ENCODE measurements at places on chromosomes 4 and X.

DNA sequence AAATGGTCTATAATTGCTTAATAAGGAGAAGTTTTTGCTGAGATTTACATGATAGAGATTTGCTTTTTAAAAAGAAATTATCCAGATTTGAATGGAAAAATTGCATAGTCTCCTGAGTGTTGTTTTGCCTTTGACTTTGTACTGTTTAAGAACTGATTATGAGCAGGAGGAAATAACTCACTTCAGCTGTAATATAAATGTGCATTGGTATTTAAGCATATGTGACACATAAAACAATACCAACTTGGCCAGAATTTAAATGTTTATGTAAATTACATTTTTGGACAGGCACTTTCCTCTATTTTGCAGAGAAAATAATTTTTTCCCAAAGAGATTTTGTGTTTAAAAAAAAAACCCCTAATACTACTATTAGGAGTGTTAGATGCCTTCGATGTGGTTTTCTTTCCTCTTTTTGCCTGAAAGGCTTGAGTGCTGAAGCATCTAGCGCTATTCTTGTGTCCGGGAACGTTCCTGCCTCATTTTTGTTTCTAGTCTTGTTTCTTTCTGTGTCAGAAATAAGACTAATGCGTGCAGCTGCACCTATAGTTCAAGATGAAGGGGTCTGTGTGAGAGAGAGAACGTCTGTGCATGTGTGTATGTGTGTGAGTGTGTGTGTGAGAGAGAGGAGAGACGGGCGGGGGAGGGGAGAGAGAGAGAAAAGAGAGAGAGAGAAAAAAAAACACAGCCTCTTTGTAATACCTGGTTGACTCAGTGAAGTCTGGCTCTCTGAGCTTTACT, 60.8 kb downstream of the TBL1X start:
- DNase-seq: no peak

GRCh38 chr4:183657564-183657963, 1.4 kb downstream of the RWDD4 start:
- DNase-seq: no peak

DNA sequence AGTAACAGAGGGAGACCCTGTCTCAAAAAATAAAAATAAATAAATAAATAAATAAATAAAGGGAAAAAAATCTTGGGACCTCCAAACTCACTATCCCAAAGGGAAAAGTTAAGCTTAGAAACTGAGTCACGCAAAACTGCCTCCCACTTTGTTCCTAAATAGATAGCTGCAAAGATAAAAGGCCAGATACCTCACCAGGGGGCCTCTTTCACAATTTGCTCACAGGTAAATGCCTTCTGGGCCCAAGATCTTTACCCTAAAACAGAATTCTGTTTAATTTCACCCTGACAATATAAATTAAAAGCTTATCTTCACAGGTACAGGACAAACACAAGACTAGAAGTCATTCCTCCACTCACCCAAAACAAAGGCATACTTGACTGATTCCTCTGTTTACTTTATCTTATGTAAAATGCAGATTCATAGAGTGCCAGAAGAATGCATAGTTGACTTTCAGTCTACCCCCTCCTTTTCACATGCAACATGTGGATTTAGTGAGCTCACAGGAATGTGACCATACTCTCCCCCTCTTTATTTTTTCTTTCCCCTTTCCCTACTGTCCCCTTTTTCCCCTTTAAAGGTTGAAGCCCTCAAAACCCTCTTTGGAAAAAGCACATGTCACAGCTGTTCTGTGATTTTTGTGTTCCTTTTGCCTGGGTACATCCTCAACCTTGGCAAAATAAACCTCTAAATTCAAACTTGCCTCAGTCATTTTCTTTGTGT, 23.4 kb downstream of the ELF2 start:
- DNase-seq: no peak

DNA sequence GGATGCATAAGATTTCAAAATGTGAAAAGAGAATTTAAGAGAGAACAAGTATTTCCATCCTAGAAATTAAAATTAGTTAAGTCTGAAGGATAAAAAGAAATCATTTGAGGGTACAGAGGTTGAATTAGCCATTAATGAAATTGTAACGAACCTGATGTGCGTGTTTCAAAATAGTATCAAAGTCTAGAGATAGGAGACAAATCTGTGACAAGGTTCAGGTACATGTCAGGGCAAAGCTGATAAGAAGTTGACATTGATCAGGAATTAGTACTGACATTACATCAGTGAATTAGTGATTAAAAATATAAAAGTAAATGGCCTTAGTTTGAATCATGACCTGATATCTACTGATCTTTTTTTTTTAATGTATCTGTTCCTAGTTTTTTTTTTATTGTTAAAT, 62.3 kb downstream of the UGT2B10 start:
- DNase-seq: no peak

GRCh38 chr4:119087121-119087520, 48.5 kb upstream of the MYOZ2 start:
- no peak for DNase-seq

DNA sequence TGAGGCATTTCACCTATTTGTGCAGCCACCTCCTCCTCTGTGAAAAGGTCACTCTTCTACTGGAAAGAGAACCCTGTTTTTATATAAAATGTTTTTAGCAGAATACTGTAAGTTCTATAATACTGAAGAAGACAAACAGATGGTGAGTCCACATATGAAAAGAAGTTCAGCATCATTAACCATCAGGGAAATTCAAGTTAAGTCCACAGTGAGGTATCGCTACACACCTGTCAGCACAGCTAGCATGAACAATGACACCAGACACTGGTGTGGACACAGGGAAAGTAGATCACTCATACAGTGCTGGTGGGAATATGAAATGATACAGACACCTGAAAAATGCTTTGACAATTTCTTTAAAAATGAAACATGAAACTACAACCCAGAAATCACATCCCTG, 133.0 kb downstream of the MAD2L1 start:
- DNase-seq: no peak

GRCh38 chrX:6965729-6966128, 181.8 kb upstream of the STS start:
- no peak for DNase-seq

GRCh38 chr4:13985837-13986236, 358.3 kb upstream of the BOD1L1 start:
- no peak for DNase-seq
